ENCODE measurements at places on chromosomes 1 and 21.
A peak's percentile ranks its signal among the peaks of the same experiment; 100 is the strongest.

- no peak for DNase-seq
Measured at GRCh38 chr21:29145354-29145782, 14.9 kb downstream of the MAP3K7CL start.

DNA sequence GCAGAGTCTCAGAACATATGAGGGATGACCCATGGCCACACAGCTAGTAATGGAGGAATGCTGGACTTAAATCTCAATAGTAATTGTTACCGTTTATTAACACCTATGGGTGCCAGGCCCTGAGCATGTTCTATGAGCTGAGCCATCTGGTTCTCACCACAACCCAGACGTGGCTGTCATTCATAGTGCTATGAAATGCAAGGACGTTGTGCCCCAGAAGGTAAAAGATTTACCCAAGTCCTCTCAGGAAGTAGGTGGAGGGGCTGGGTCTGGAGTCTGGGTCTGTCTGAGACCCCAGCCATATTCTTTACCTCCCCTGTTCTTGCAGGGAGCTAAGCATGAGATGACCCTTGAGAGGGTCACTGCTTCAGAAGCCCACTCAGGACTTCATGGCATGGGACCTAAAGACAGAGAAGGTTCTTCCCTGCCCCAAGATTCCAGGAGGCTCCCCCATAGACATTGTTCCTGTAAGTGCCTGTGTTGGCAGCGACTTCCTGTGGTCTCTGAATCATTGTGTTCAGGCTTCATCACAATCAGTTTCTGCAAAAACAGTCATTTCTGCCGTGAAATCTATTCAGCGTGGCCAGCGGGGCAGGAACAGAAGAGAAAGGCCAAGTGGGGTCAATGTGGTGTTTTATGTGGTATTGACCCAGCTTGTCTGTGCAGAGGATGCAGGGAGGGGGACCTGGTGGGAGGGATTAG is 475.4 kb downstream of the PTPRU start:
- peak; percentile 77 for DNase-seq

DNA sequence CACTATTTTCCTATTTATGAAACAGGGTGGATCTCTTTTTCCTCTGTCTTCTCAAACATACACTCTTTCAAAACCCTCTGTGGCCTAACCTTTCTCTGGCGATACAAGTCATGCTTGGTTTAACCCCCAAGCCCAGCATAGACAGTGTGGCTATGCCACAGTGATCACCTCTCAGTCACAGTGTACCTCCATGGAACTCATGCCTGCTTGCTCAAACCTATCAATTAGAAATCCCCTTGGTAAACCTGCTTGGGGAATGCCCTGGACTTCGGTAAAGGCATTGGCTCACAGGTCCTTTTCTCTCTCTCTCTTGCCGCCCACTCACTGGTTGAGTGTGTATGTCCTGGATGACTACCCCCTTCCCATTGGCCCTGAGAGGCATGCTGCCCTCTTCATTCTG is 147.5 kb downstream of the CYYR1 start:
- peak; percentile 6 for DNase-seq

GRCh38 chr21:38282921-38283320 is 26.1 kb downstream of the KCNJ15 start:
- no peak for DNase-seq

GRCh38 chr21:32918478-32919120 is 107.1 kb upstream of the OLIG2 start:
- no peak for DNase-seq

GRCh38 chr21:42233067-42233961 is 14.4 kb downstream of the ABCG1 start:
- DNase-seq = peak; percentile 93

- DNase-seq = no peak
Measured at GRCh38 chr1:226104671-226105121, 42.2 kb downstream of the H3-3A start.

GRCh38 chr1:169326956-169327268 is 40.7 kb downstream of the NME7 start:
- DNase-seq = no peak

- no peak for DNase-seq
Measured at GRCh38 chr1:224565186-224565585, 50.9 kb upstream of the CNIH3 start.

DNA sequence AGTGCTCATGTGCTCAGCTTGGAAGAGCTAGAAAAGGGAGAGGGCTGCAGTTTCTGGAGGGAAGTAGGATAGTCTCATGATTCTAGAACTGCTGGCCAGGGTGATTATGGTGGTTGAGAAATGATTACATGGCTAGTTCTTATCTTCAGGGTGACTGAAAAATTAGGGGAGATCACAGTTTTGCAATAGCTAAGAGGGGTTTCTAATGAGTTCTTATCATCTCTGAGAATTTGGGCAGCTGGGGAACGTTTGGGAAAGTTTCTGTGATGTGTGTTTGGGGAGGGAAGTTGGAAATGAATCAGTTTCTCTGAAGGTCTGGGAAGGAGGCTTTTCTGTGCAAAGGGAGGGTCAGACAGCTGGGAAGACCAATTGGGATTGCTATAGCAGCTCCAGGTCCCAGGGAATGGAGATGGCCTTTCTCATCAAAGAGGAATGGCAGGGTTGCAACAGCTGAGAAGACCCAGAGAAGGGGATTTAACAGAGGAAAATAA is 7.6 kb upstream of the RHOU start:
- no peak for DNase-seq

DNA sequence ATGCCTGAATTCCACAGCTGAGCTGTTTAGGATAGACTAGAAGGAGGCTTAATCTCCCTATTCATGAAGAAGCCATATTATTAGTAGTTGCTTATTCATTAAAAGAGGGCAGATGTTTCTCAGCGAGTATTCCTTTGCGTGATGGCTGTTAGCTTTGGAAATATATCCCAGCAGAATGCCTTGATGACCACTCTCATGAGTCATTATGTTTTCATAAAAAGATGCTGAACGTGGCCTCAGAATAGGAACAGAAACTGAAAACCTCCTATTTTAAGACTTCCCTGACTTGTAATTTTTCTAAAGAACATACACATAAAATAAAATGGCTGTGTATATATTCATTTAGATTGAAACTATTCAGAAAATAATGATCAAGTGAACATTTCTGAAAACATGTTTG is 9.6 kb upstream of the PLA2G4A start:
- DNase-seq = no peak

- no peak for DNase-seq
Measured at GRCh38 chr1:206834711-206835110, 30.7 kb upstream of the IL20 start.

- DNase-seq = no peak
Measured at GRCh38 chr21:16473988-16474387, 744.2 kb downstream of the USP25 start.

GRCh38 chr1:159144571-159144970 is 26.8 kb upstream of the CADM3 start:
- DNase-seq = no peak

- no peak for DNase-seq
Measured at GRCh38 chr1:223492044-223492443, 98.8 kb downstream of the CCDC185 start.

GRCh38 chr1:185636848-185637247 is 97.3 kb upstream of the HMCN1 start:
- DNase-seq = peak; percentile 63

GRCh38 chr1:163914785-163915413 is 593.1 kb downstream of the NUF2 start:
- no peak for DNase-seq

DNA sequence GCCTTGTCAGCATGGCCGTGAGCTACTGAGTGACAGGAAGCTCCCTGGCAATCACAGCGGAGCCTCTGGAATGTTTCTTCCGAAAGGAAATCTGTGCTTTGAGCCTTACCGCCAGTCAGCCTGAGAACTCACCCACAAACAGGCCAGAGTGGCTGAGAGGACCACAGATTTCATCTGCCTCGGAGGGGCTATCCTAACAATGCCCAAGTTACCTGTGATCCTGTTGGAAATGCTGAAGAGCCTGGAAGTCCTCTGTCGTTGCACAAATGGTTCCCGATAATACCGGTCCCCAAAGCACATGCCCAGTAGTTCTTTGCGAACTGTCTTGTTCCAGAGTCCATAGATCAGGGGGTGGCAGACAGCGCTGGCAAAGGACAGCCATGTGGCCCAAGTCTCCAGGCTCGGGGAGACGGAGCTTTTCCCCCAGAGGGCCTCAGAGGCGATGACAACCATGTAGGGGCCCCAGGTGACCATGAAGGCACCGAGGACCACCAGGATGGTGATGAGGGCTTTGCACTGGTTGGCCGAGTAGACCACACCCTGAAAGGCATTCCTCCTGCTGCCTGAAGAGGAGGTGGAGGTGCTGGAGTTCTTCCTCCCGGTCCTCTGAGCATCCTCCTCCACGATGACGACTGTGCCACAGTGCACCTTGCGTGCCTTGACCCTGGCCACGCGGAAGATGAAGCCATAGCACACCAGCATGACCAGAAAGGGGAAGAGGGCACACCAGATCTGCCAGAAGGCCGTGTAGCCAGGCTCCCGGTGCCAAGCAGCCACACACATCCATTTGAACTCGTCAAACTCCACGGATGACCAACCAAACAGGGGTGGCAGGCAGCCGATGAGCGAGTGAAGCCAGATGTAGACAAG is 40.2 kb downstream of the GPR161 start:
- DNase-seq = no peak

DNA sequence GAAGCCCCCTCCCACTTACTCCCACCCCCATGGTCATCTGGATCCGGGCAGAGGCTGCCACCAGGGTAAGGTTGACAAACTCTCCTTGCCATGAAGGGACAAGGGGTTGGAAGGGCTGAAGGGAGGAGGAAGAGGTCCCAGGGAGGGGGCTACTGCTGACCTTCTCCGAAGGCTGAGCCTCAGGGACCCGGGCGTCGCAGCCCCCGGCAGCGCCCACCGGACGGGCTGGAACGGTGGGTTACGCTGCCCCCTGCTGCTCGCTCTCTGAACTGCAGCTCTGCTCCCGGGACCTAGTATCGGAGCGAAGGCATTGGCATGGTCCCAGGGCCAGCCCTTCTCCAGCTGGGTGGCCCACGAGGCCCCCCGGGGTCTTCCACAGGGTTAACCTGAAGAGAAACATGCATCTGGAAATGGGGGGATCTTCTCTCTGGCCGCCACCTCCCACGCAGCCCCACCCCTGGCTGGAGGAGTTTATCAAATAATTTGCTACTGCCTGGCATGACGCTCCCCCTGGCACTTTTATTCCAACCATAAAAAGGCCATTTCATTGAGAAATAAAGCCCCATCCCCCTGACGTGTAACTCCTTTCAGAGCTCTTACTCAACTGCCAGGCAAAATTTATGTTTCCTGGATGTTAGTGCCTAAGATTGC is 70.4 kb upstream of the TARDBP start:
- DNase-seq = peak; percentile 77

- no peak for DNase-seq
Measured at GRCh38 chr1:203911806-203912205, 50.4 kb downstream of the SNRPE start.

GRCh38 chr1:54850069-54850730 is 36.8 kb downstream of the DHCR24 start:
- no peak for DNase-seq

DNA sequence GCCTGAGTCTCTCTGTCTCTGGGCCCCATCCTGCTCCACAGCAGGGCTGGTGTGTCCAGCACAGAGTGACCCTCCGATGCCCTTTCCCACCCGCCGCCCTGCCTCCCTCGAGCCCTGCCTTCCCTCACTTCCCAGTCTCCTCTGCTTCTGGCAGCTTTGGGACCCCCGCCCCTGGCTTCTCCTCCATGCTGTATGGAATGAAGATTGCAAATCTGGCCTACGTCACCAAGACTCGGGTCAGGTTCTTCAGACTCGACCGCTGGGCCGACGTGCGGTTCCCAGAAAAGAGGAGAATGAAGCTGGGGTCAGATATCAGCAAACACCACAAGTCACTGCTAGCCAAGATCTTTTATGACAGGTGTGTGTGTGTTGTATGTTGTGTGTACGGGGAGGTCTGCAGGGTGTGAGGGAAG is 14.3 kb downstream of the MOV10 start:
- DNase-seq = no peak

DNA sequence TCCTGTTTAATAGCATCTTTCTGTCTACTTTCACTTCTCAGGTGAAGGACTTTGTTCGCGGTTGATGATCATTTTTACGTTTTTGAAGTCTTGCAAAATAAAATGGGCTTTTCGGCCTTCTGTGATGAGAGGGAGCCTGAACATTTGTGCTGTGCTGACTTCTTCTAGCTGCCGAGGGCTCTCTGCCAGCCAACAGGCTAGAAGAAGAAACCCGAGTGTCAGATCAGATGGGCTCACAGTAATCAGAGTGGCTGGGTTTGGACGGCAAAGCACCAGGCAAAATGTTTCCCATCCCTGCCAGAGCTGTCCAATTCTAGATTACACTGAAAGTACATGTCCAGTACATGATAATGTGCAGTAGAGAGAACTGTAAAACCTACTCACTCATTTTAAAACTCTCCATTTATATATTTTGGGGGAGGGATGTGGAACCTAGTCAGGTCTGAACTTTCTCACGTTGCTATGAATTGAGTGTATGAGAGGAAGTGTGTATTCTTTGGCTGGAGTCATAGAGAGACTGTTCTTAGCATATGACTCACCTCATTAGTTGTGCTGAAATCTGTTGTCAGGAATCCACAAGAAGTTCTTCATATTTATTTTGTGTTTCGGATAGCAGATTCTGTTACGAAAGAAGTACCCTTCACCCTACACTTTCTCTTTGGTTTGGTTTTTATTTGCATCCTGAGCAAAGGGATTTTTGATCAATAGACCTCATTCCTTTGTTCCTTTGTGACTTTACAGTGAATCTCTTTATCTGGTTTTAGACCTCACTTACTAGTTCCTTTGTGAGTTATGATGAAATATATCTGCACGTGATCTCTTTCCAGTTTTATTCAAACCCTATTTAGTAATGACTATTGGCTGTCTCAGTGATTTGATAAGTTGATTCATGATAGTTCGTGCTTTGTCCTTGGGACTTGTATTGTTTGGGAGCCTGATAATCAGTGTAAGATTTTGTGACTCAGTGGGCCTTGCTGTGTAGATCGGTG is 4.8 kb downstream of the ATP1A1 start:
- peak; percentile 58 for DNase-seq

DNA sequence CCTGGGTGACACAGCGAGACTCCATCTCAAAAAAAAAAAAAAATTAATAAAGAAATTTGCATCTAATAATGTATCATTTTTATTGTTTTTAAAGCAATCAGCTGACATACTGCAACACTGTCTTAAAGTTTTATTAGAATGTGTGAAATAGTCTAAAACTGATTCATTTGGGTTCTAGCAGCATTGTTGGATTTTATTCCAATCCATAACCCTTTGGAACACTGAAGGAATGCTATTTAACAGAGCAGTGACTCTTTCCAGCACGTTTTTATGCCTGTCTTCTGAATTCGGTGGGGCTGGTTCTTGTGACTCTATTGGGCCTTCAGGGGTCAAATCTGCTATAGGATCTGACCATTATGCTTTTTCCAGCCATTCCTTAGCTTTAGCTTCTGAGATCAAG is 18.2 kb upstream of the FMO4 start:
- DNase-seq = no peak

- DNase-seq = no peak
Measured at GRCh38 chr1:230054092-230054749, 12.8 kb upstream of the GALNT2 start.

GRCh38 chr1:230263568-230264195 is 162.4 kb downstream of the PGBD5 start:
- no peak for DNase-seq
